NCI-H460 (cell line): ENCODE measurements at places on chromosomes 5 and 9. TPM values are rescaled to one million over a fixed set of nuclear protein-coding genes. Genes with fewer than 3 reads are reported as not detected.

- no peak for DNase-seq
These were observed 43.9 kb downstream of the RXRA start for GRCh38 chr9:134370213-134370492.

The NR2F1 gene
- total RNA-seq: 17.8 and 18.4 TPM in 2 replicates

GRCh38 chr9:113125386-113126035 is 25.3 kb upstream of the SLC31A2 start:
- no peak for DNase-seq

DNA sequence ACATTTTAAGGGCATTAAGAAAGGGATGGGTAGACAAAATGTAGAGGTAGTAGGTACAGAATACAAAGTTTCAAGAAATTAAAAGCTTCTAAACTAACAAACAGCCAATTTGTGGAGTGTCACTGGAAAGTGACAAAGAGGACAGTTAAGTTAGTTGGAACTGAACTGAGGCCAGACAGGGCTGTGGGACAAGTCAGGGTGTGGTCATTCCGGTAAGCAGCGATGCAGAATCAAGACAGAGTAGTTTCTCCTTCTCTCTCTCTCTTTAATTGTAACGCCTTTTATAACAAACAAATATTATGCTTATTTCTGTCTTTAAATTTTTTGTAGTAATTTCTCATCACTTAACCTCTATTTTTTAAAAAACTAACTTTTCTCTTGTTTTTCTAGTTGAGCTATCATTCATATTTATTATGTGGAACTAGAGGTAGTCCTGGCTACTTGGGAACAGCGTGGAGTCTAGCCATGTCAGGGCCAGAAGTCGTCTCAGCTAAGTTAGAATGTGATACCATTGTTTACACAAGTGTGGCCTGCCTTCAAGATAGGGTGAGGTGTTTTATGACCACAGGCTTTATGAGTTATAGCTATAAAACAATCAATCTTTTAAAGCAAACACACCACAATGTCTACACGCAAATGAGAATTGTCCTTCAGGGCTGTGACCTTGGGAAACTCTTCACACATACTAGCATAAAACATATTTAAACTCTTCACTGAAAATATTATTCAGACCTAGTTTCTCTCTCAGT is 115.3 kb upstream of the CDKN2B start:
- DNase-seq: no peak

DNA sequence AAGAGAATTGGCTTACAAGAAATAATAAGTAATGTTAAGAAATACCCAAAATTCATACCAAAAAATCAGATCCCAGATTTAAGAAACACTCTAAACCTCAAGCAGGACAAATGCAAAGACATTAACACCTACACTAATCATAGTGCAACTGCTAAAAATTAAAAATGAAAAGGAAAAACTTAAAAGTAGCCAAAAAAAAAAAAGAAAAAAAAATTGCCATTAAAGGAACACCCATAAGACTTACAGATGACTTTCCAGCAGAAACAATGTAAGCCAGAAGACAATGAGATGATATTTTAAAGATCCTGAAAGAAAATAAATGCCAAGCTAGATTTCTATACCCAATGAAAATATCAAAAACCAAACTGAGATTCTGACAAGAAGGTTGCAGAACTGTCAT is 101.5 kb downstream of the DENND1A start:
- no peak for DNase-seq
